ENCODE measurements at places on chromosomes 5 and 9. TPM values are rescaled to one million over a fixed set of nuclear protein-coding genes. Genes with fewer than 3 reads are reported as not detected.
A peak's percentile ranks its signal among the peaks of the same experiment; 100 is the strongest.

- H3K4me3 ChIP-seq: no peak overlapping the region
- H3K36me3 ChIP-seq: no peaks in the 10 kb centered on the region
- peak; percentile 7 for DNase-seq
- H3K27me3 ChIP-seq: peaks cover 15% of the 10 kb centered on the region
- H3K27ac ChIP-seq: no peak overlapping the region
Measured at GRCh38 chr5:135921388-135921787, 25.7 kb upstream of the IL9 start.

DNA sequence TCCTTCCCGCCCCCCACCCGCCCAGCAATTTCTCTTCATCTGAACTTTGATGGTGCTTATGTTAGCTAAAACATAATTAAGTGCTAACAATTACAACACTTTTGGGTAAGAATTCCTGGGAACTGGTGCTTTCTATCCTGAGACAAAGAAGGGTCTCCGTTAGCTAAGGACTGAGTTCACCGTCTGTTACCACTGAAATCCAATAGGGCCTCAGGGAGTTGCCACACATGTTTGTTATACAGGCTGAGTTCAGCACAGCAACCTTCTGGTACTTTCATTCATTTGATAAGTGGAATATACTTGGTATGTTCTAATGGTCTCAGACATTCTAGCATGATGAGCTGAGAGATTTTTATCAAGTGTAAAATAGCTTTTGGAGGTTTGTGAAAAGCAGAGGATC is 437.9 kb downstream of the EFNA5 start:
- no peak overlapping the region for H3K27ac ChIP-seq
- no peaks in the 10 kb centered on the region for H3K36me3 ChIP-seq
- H3K27me3 ChIP-seq: no peaks in the 10 kb centered on the region
- DNase-seq: no peak
- no peak overlapping the region for H3K4me3 ChIP-seq

- H3K36me3 ChIP-seq: no peaks in the 10 kb centered on the region
- peak; percentile 39 for DNase-seq
- H3K27ac ChIP-seq: peak overlapping the region; percentile 77
- no peaks in the 10 kb centered on the region for H3K27me3 ChIP-seq
- peaks cover 83% of the 10 kb centered on the region for H3K4me1 ChIP-seq
Measured at GRCh38 chr5:126369995-126370731, 53.0 kb upstream of the GRAMD2B start.

GRCh38 chr5:79053321-79053720 is 16.2 kb downstream of the DMGDH start:
- H3K4me3 ChIP-seq: no peak overlapping the region
- H3K36me3 ChIP-seq: no peaks in the 10 kb centered on the region
- H3K27me3 ChIP-seq: peaks cover 12% of the 10 kb centered on the region
- DNase-seq: no peak

DNA sequence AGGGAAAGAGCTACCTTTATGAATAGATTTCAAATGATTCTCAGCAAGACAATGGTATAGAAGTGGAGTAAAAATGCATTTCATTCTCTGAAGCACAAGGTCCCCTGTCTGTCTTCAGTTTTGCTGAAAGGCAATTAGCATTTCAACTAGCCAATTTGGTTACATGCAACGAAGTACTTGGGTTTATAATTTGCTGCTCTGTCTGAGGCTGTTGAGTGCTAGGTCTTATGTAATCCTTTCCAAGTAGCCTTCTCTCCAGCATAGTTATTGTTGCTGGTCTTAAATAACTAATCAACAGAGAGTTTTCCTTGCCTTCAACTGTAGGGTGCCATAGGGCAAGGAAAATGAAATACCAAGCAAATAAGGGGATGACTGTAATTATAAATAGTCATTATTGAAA is 4.5 kb downstream of the ADGRV1 start:
- no peaks in the 10 kb centered on the region for H3K36me3 ChIP-seq
- DNase-seq: no peak
- H3K4me3 ChIP-seq: no peak overlapping the region
- H3K4me1 ChIP-seq: no peaks in the 10 kb centered on the region
- H3K27me3 ChIP-seq: peaks cover 7% of the 10 kb centered on the region

DNA sequence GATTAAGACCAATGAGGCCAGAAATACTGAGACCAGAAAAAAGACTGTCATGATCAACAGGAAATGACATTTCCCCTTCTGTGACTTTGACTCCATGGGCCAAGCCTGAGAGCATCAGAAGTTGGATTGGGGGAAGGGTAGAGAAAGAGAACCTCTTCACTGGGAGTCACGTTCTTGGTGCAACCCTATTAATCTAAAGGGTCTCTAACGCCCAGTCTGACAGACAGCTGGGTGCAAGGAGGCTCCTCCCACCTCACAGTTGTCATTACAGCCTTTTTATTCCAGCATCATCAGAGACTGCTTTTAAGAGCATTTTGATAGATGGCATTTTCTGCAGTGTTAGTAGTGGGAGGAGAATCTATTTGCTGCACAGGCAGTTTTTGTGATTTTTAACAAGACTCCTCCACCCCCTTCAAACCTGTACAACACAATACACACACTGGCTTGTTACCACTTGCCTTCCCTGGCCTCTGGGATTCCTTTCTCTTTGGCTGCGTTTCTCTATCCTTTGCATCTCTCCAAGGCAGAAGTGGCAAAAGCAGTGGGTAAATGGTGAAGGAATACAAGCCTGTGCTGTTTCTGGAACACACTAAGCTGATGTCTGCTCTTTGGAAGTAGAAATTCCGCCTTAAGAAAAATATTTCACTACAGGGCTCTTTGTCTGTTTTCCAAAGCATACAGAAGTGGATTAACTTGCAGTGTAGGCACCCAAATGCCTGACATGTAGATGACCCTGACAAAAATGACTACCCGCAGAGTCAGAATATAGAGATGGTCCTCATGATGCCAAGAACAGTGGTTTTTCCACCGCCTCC is 310.4 kb upstream of the ZNF608 start:
- no peak overlapping the region for H3K27ac ChIP-seq
- H3K4me3 ChIP-seq: no peak overlapping the region
- H3K36me3 ChIP-seq: no peaks in the 10 kb centered on the region
- peaks cover 3% of the 10 kb centered on the region for H3K27me3 ChIP-seq
- H3K4me1 ChIP-seq: peaks cover 30% of the 10 kb centered on the region

- DNase-seq: no peak
- peaks cover 2% of the 10 kb centered on the region for H3K27me3 ChIP-seq
- H3K36me3 ChIP-seq: 0 out of 2 replicates have a peak, but pooled peaks cover 4% of the 10 kb centered on the region
- H3K27ac ChIP-seq: no peak overlapping the region
- H3K4me3 ChIP-seq: no peak overlapping the region
Measured at GRCh38 chr5:125455041-125455440, 708.6 kb upstream of the ZNF608 start.

- H3K27ac ChIP-seq: no peak overlapping the region
- peaks cover 11% of the 10 kb centered on the region for H3K4me1 ChIP-seq
Measured at GRCh38 chr9:86034863-86035734, 64.3 kb downstream of the GOLM1 start.

- H3K27me3 ChIP-seq: peaks cover 2% of the 10 kb centered on the region
- no peak overlapping the region for H3K4me3 ChIP-seq
- no peak for DNase-seq
- no peaks in the 10 kb centered on the region for H3K36me3 ChIP-seq
Measured at GRCh38 chr5:134143431-134143830, 28.9 kb downstream of the TCF7 start.

DNA sequence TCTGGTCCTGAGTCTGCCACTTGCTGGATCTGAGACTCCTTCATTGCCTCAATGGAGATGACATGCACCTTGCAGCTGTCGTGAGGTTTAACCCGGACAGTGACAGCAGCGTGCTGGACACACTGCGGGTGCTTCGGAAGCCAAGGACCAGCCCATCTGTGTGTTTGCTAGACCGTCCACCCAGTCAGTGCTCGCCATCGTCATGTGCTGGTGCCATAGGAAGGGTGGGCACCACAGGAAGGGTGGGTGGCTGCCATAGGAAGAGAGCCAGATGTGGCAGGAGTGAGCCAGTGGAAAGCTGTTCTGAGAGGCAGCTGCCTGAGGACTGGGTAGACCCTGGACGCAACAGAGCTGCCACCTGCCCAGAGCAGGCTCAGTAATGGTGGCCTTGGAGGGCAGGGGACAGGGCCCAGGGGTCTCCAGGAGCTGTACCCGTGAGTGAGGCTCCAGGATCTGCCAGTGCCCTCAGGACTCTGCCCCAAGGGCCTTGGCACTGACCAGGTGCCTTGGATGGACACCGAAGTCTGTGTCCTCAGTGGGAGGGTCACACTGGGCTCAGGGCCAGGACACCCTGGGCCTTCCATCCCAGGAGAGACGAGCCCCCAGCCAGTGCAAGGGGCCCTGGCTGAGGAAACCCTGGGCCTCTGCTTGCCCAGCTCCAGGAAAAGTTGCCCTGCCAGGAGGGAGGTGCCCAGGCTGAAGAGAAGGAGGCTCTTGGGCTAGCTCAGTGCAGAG is 21.8 kb downstream of the FLT4 start:
- no peaks in the 10 kb centered on the region for H3K4me1 ChIP-seq
- H3K4me3 ChIP-seq: no peak overlapping the region
- no peak for DNase-seq
- H3K27ac ChIP-seq: no peak overlapping the region
- peaks cover 3% of the 10 kb centered on the region for H3K27me3 ChIP-seq
- H3K36me3 ChIP-seq: no peaks in the 10 kb centered on the region

- H3K4me1 ChIP-seq: peaks cover 35% of the 10 kb centered on the region
- H3K36me3 ChIP-seq: no peaks in the 10 kb centered on the region
- no peak overlapping the region for H3K27ac ChIP-seq
- H3K27me3 ChIP-seq: peaks cover 5% of the 10 kb centered on the region
Measured at GRCh38 chr5:74196233-74196632, 444.3 kb downstream of the ENC1 start.

- no peak overlapping the region for H3K27ac ChIP-seq
- no peaks in the 10 kb centered on the region for H3K27me3 ChIP-seq
- H3K4me1 ChIP-seq: peaks cover 10% of the 10 kb centered on the region
- no peak overlapping the region for H3K4me3 ChIP-seq
Measured at GRCh38 chr9:120571443-120572257, 8.3 kb downstream of the CDK5RAP2 start.

- DNase-seq: no peak
- no peaks in the 10 kb centered on the region for H3K36me3 ChIP-seq
- H3K27ac ChIP-seq: no peak overlapping the region
- no peaks in the 10 kb centered on the region for H3K4me1 ChIP-seq
Measured at GRCh38 chr5:27011274-27011673, 27.1 kb downstream of the CDH9 start.

DNA sequence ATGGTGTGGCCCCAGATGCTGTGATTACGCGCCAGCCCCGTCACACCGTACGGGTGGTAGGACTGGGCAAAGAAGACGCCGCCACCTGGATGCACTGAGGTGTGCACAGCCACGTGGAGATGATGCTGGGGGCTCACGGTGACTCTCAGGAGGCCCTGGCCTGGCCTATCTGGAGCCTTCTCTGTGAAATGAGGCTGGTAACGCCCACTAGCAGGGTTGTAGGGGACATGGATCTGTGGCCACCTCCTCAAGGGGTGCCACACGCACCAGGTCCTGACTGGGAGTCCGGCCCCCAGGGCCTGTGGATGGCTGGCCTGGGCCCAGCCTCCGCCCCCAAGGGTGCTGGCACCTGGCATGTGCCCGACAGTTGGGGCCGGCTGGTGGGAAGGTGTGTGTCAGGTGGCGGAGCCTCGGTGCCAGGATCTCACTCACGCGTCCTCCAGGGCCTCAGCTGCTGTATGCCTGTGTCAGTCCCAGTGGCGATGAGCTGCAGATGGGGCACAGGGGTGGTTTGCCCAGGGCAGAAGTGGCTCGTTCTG is 32.4 kb downstream of the NEK6 start:
- no peak for DNase-seq
- no peak overlapping the region for H3K4me3 ChIP-seq
- H3K36me3 ChIP-seq: peaks cover 9% of the 10 kb centered on the region
- peaks cover 6% of the 10 kb centered on the region for H3K27me3 ChIP-seq
- no peak overlapping the region for H3K27ac ChIP-seq

- H3K27ac ChIP-seq: no peak overlapping the region
- no peak overlapping the region for H3K4me3 ChIP-seq
- DNase-seq: no peak
- peaks cover 6% of the 10 kb centered on the region for H3K4me1 ChIP-seq
- no peaks in the 10 kb centered on the region for H3K36me3 ChIP-seq
Measured at GRCh38 chr5:135545099-135545498, 9.3 kb upstream of the NEUROG1 start.

DNA sequence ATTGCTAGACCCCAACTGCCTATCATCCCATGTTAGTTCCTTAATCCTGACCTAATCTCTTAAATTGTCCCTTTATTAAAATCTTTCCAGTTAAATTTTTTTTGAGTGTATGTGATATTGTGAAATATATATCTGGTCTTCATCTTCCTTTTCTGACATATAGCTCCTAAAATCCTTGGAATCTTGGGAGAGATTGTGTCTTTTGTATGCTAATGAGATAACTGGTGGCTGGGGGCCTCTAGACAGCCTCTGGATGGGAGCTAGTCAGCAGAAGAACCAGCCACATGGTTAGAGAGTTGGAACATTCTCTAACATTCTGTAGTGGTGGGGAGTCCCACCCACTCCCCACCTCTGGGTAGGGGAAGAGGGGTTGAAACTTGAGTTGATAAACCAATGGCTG is 3.7 kb upstream of the CCL19 start:
- H3K4me3 ChIP-seq: no peak overlapping the region
- no peaks in the 10 kb centered on the region for H3K36me3 ChIP-seq
- no peak overlapping the region for H3K27ac ChIP-seq

DNA sequence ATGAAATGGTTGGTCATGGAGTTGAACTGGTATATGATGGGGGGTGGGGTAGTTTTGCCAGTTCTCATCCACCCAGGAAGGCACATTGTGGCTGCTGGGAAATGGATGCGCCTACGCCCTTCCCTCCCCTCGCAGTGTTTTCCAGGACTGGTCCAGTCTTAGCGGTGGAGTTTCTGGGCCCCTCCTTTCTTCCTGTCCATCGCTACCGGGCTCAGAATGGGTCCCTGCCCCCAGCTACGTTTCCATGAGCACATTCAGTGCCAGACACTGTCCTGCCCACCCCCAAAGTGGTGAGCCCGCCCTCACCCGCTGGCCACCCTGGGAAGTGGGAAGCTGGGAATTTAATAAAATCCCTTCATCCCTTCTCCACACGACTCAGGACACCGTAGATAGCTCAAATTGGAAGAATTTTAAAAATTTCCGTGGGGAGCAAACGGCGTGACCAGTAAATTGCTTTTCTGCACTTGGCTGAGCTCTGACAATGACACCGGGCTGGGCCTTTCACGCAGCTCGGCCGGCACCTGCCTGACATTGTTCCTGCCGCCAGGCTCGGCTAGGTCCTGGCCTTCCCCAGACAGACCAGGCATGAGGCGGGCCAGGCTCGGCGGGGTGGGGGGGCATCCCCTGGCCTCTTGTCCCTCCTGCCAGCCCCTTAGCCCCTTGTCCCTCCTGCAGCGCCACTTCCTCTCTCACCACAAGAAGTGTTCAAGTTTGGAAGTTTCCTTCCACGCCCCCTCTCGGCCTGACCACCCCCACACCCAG is 3.6 kb downstream of the FGF18 start:
- H3K4me1 ChIP-seq: peaks cover 13% of the 10 kb centered on the region
- no peak overlapping the region for H3K4me3 ChIP-seq
- DNase-seq: no peak
- no peaks in the 10 kb centered on the region for H3K27me3 ChIP-seq
- H3K27ac ChIP-seq: no peak overlapping the region

- no peaks in the 10 kb centered on the region for H3K27me3 ChIP-seq
- H3K4me1 ChIP-seq: peaks cover 49% of the 10 kb centered on the region
- H3K36me3 ChIP-seq: peaks cover 13% of the 10 kb centered on the region
- peak; percentile 68 for DNase-seq
- H3K27ac ChIP-seq: peak overlapping the region; percentile 71
Measured at GRCh38 chr5:169745441-169746146, 108.5 kb downstream of the DOCK2 start.

Gene SPINK13
- not detected for total RNA-seq

Gene POU5F2
- 0.13 TPM for total RNA-seq

Gene SLC34A3
- not detected for total RNA-seq

Gene NEUROG1
- not detected for total RNA-seq

Gene KCNV2
- not detected for total RNA-seq

Gene GADD45G
- 0.19 TPM for total RNA-seq

Gene KCNIP1
- total RNA-seq: not detected

Gene ZFP37
- 1.9 TPM for total RNA-seq

Gene PCDHA12
- not detected for total RNA-seq

Gene STC2
- 88.5 TPM for total RNA-seq

Gene TAF11L10
- total RNA-seq: not detected

Gene PIP5KL1
- total RNA-seq: 1.9 TPM

Gene FAM163B
- not detected for total RNA-seq

All from HFFc6 (cell line).